ENCODE measurements at places on chromosomes 5 and 9. TPM values are rescaled to one million over a fixed set of nuclear protein-coding genes. Genes with fewer than 3 reads are reported as not detected.

- DNase-seq, result no peak
Observed at GRCh38 chr5:32388432-32389129, 56.0 kb downstream of the ZFR start.

DNA sequence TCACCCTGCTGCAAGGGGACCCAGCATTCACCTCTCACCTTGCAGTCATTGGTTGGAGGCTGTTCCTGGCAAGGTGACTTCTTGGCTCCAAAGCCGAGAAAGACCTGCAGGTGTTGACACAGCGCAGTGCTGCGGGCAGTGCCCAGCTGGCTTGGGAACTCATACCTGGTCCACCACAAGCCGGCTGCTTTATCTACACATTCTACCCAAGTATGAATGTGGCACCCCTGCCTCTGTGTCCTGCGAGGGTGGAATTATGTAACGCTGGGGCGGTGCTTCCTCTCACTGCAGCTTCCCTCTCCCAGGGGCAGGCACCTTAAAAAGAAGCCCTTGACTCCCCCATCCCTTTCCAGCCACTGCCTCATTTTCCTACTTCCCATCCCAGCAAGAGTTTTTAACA, 2.5 kb upstream of the ZMYND19 start:
- no peak for DNase-seq

- DNase-seq, result no peak
Observed at GRCh38 chr9:87270221-87270847, 227.3 kb upstream of the DAPK1 start.

DNA sequence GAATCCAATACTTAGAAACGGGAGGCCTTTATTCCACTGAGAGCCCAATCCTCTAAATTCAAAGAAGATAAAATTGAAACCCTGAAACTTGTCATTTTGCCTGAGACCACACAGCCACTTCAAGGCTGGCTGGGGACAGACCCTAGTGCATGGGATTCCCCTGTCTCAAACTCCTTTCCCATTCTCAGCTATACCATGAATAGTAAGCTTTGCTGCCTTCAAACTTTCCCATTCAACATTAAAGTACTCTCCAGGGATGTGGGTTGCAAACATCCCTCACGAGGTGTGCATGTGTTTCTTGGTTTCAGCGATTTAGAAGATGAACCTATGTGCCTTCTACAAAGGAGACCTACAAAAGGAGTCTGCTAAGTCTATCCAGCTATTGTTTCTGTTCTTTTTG, 64.6 kb downstream of the GABRB2 start:
- no peak for DNase-seq

DNA sequence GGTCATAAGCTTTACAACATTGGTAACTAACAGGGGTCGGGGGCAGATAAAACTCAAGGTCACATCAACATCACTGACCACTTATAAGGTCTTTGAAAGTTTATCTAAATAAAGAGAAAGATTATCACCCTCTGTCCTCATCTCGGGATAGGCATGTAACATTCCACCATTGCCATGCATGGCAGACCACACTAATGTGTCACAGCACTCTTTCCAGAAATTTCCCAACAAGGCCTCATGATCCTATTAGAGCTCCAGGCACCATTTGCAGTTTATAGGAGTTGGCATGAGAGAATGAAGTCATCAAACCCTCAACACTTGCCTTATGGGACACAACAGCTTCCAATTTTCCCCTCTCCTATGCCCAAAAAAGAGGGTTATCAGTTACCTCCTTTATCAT, 31.9 kb upstream of the ZNF622 start:
- no peak for DNase-seq

DNA sequence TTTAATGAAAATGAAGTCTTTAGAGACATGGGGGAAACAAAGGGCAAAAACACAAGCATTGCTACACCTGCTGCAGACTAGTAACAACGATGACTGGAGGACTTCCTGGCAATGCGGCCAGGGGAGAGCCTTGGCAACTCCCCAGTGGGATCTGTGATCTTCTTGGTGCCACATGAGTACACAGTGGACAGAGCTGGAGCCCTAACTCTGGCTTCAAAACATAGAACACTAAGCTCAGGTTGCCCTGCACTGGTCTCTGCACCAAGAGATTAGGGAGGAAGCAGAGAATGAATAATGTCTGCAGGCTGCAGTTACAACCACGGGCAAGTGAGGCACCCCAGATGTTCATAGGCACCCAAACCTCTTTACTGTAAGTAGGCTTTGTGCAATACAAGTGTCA, 91.1 kb downstream of the MRPS27 start:
- no peak for DNase-seq

DNA sequence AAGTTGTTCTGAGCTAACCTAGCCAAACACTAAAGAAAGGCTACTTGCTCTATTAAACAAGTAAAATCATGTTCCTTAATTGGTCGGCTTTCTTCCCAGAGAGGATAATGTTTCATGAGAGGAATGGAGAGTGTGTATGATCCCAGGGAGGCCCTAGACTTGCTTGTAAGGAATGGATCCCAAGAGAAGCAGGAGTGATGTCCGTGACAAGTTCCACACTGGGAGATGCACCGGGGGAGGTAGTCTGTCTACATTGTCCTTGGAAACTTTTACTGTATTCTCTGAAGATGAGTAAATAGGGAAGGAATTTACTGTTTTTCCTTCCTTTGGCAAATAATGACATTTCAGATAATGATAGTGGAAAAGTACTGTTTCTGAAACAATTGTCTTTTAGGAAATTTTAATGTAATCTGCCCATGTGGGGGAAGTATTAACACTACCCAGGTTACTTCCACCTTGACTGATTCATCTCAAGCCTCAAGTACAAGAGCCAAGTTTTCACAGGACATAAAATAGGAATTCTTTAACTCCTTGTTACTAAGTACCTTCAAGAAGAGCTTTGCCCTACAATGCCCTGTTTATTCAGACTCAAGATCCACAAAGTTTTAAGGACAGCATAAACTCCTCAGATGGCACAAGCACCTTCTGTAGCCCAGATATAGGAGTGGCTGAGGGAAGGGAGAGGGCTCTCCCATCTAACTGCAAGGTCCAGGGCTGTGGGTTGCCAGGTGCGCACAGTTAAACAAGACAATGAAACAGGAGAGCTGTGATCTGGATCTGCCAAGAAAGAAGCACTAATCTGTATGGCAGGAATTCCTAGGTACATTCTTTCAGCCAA, 152.1 kb downstream of the GNA14 start:
- DNase-seq, result peak; percentile 91

- DNase-seq, result no peak
Observed at GRCh38 chr5:68550015-68550414, 334.5 kb downstream of the PIK3R1 start.

DNA sequence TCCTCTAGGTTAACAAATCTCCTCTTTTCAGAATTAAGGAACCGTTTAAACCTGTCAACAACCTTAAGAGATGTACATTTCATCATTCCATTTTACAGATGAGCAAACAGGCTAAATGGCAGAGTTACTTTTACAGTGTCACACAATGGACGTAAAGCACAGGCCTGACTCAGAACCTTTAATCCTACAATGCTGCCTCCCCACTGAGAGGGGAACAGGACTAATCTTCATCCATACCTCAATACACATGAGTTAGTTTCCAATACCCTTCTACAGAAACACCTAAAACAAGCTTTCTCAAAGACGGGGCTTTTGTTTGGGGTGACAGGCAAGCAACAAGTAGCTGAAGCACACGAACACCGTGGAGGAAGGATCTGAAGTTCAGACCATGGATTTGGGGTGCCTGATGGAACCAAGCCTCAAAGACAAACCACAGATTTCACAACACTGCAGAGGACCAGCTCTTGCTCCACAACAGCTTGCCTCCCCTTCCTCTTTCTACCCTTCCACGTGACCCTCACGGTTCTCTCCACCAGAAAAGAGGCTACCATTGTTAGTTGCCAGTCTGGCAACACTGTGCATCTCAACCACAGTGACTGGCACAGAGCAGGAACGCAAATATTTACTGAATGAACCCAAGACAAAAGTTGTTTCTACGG, 1.8 kb downstream of the RNF130 start:
- no peak for DNase-seq

DNA sequence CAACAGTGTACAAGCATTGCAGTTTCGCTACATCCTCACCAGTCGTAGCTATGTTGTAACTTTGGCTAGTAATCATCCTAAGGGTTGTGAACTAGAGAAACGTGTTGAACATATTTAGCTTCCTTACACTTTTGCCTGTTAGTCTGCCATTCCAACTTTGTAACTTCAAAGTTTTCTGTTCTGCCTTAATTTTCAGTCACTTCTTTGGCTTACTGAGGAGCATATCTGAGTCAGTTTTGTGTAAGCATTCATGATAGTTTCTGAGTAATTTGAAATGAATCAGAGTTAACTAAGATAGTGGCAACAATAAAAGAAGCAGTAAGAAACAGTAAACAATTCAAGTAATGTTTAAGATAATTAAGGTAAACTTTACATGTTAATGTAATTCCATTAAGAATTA, 58.9 kb upstream of the MCCC2 start:
- DNase-seq, result no peak

DNA sequence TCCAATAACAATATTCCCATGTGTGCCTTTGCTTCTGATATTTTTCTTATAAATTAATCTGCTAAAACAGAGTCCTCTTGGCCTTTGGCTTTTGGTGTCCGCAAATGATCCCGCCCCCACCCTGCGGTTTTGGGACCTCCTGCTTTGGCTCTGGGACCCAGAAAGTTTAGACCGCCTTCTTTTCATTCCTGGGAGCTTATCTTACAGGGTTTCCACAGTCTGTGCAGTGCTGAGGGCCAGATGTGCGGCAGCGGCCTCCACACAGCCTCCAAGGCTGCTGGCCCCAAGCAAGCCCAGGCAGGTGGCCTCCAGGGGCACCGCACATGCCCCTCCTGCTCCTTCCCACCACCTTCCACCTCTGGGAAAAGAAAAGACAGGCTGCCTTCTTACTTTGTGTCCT, 191.5 kb downstream of the ERCC6L2 start:
- no peak for DNase-seq

- DNase-seq, result no peak
Observed at GRCh38 chr9:13684656-13685055, 405.2 kb upstream of the MPDZ start.

DNA sequence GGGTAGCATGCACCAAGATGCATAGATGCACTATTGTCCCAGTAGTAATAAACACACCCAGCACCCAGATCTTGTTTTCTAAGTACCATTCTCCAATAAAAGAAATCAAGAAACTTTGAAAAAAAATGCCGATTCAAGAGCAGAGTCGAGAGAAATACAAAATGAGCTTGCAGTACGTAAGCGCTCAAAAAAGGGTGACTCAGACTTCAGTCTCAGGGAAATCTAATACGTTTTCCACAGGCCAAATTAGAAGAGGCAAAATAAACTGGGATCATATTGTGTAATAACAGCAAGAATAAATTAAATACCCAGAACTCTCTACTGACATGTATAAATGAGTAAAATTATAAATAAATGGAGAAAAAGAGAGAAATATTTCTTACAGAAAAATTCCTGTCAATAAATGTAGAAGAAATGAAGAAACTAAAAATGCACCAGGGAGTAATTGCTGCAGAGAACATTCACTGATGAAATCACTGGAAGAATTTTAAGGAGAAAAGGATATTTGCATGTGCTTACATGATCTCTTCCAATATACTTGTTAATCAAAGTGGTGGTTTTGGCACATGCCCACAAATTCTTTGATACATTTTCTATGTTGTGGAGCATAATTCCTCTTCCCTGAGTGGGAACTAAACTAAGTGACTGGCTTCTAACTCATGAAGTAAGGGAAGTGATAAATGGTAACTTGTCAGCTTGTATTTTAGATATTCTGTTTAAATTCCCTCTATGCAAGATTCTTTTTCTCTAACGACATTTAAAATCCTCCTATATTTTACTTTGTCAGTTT, 567.6 kb upstream of the ADAMTS16 start:
- DNase-seq, result no peak

DNA sequence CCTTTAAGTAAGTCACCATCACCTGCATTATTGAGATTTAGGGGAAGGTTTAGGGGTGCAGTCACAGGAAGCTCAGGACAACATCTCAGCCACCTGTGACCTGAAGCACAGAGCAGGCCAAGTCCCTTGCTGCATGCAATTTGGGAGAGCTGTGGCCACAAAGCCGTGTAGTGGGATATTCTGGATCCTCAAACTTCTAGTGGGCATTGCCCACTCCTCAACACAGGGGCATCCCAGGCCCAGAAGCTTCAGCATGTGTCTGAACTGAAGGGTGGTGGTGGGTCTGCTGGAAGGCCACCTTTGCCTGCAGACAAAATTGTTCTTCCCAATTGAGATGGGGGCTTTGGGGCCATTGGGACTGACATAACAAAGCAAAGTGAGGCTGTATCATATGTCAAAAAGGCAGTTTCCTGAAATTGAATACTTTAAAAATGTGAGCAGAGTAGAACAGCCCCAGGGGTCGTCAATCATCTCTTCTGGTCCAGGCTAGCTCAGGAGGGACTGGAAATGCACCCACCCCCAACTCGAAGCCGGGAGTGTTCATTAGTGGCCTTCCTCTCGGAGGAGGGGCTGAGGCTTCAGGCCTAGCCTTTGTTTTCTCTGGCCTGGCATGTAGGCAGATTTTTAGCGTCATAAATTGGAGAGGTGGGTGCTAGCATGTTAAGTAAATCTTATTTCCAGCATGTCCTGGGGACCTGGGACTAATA, 2.8 kb upstream of the GADD45G start:
- DNase-seq, result no peak

- DNase-seq, result no peak
Observed at GRCh38 chr9:38318759-38319495, 73.6 kb upstream of the ALDH1B1 start.

- no peak for DNase-seq
Observed at GRCh38 chr5:90866915-90867731, 308.5 kb downstream of the ADGRV1 start.

- no peak for DNase-seq
Observed at GRCh38 chr9:94586316-94586715, 7.3 kb downstream of the FBP2 start.

GRCh38 chr5:169772688-169773087, 135.6 kb downstream of the DOCK2 start:
- DNase-seq, result no peak

- DNase-seq, result no peak
Observed at GRCh38 chr5:121251954-121252353, 599.7 kb upstream of the FTMT start.

The CATSPER3 gene
- total RNA-seq, result not detected

The NR4A3 gene
- total RNA-seq, result 4.7 TPM

The TTC16 gene
- not detected for total RNA-seq

The ST6GALNAC6 gene
- total RNA-seq, result 17.7 TPM

The IFNK gene
- total RNA-seq, result not detected

The ZFP2 gene
- total RNA-seq, result 5.8 TPM

The GRXCR2 gene
- not detected for total RNA-seq

The PCDHB2 gene
- 3.4 TPM for total RNA-seq

The PRELID2 gene
- total RNA-seq, result 56.8 TPM
